ENCODE measurements at places on chromosomes 3 and 15.

GRCh38 chr3:132622148-132622547 is 25.1 kb downstream of the ACKR4 start:
- no peak for DNase-seq

DNA sequence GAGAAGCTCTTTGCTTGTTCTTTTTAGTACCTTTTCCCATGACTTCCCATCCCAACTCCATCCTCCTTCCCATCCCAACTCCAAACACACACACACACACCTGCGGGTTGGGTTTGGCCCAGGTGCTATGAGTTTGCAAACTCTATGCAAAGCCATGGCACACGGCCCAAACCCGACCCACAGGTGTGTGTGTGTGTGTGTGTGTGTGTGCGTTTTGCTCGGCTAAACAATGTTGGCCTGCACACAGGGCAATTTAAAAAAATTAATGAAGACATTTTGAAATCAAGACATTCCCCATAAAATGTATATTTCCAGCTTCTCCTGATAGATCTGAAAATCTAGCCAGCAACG is 103.7 kb upstream of the TLE3 start:
- DNase-seq: no peak

DNA sequence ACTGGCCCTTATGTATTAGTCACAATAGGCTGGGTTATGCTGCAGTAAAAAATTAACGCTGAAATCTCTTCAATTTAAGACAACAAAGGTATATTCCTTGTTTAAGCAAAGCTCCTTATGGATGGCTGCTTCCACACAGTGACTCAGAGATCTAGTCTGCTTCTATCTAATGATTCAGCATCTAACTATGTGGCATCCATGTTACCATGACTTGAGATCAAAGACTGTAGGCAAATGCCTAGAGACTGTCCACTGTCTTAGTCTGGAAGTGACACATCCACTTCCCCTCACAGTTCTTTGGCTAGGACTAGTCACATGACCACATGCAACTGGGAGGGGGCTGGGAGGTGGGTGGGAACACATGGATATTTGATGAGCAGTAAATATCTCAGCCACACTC is 61.3 kb upstream of the PSMD6 start:
- DNase-seq: no peak

GRCh38 chr3:46135475-46135874 is 72.6 kb downstream of the CCR1 start:
- DNase-seq: no peak

- DNase-seq: no peak
Measured at GRCh38 chr3:178485756-178486155, 50.5 kb upstream of the KCNMB2 start.

DNA sequence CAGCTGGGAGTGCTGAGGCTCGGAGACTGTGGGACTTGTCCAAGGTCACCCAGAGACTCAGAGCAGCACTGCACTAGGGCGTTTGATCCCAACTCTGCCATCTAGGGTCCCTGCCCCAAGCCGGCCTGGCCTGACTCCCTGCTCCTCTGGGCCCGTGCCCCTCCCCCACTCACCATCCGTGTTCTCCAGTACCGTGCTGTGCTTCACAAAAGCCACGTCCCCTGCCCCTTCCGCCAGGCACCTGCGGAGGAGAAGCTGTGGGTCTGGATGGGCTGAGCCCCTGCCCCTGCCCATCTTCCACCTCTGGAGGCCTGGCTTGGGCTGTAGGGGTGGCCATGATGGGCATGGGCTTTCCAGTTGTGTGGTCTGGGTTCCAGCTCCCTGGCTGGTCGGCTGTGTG is 8.4 kb downstream of the MELTF start:
- no peak for DNase-seq

DNA sequence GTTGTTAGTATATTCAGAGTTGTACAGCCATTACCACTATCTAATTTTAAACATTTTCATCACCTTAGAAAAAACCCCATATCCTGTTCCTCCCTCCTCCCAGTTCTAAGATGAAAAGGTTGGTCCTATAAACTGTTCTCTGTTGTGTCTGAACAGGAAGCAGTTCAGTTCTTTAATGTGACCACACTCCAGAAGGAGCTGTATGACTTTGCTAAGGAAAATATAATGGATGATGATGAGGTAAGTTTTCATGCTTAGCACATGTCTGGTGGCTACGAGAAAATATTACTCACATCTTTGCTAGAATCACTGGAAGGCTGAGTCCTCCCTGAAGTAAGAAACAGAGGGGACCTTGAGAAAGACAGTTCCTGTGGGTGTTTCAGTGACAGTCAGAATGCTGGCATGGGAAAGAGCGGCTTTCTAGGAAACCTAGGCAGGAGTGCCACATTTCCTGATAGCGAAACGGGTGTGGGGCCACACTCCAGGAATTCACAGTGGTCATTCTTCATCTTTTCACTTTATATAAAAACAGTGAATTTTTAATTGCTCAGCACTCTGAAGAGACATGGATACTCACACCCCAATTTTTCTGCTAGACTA is 20.3 kb downstream of the CRTAP start:
- DNase-seq: no peak

GRCh38 chr3:16999871-17000270 is 115.1 kb downstream of the PLCL2 start:
- DNase-seq: no peak

GRCh38 chr3:159319156-159319555 is 517.3 kb downstream of the MFSD1 start:
- DNase-seq: no peak
